ENCODE measurements at places on chromosomes 4 and X.

- no peak for DNase-seq
Observed at GRCh38 chr4:182854466-182854865, 62.7 kb downstream of the DCTD start.

GRCh38 chrX:147884958-147885357, 26.8 kb upstream of the FMR1 start:
- no peak for DNase-seq

GRCh38 chrX:130401415-130402207, at the start of gene RBMX2:
Gene RBMX2 (plus strand): TSS chrX:130401987. CDS start chrX:130402033, 46 bp downstream.
- peak; percentile 31 for DNase-seq

DNA sequence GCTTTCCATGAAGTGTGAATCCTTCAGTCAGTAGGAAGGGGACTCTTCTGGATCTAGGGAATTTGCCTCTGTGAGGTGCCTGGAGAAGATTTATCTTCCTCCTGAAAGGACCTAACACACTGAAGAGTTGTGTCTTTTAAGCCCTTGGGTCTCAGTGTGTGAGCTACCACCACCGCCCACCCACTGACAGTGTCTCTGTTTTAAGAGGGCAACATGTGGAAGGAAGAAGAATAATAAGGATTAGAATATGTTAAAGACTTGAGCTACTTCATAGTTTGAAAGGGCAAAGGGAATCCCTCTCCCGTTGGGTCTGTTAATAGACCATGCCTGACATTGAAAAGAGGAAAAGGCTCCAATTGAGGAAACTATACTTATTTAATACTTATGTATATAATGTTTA, 64.3 kb upstream of the TLR2 start:
- no peak for DNase-seq

DNA sequence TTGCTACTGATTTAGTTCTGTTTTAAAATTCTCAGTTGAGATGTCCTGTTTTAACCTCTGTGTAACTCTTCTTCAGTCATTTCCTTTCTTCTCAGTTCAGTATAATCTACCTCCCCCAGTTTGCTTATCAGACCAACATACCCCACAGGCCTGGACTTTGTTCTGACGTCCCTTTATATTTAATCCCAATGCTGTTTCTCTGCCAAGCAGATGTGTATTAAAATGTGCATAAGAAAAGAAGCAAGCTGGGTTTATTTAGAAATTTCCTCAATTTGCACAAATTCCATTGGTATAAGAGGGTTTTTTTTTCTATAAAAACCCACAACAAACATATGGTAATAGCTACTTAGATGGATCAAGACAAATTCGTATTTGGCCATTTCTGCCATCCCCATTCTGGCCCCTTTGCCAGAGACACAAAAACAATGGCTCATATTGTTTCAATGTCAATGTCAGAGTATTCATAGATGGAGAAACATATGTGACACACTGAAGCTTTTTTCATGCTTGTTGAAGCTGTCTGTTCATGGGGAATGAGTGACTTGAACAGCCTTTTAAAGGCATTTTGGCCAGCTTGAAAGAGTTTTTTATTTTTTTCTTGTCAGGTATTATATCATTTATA, 24.5 kb downstream of the HCCS start:
- DNase-seq = no peak

DNA sequence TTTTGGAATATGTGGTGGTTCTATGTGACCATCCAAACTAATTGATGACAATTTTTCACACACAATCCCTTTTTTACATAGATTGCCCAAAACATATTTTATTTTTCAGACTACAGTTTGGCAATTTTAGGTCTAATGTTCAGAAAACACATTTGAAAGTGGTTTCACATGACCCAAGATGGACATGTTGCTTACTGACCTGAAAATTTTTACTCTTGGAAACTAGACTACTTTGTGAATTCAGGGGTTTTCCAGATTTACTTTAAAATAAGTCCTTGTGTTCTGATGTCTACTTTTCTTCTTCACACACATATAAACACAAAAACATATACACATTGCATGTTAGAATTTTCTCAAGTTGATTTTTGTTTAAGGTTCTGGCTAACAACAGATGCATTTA, 79.5 kb downstream of the HMGB2 start:
- DNase-seq = no peak

GRCh38 chr4:82748810-82749470, 49.7 kb downstream of the SCD5 start:
- DNase-seq = no peak

DNA sequence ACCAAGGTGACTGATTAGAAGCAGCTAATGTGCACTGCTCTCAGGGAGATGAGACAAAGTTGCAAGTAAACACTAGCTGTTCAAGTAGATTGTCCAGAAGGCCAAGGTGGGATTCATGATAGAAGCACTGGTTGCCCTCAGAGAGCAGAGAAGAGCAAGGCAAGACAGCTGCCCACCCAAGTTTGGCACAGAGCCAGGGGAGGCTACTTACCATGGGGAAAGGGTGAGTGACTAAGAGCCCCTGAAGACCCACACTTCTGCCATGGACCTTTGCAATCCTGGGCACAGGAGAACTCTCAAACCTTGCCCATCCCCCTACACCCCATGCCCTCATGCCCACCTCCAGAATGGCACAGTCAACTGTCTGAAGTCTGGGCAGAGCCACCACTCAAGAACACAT, 68.3 kb downstream of the SPIN4 start:
- no peak for DNase-seq

DNA sequence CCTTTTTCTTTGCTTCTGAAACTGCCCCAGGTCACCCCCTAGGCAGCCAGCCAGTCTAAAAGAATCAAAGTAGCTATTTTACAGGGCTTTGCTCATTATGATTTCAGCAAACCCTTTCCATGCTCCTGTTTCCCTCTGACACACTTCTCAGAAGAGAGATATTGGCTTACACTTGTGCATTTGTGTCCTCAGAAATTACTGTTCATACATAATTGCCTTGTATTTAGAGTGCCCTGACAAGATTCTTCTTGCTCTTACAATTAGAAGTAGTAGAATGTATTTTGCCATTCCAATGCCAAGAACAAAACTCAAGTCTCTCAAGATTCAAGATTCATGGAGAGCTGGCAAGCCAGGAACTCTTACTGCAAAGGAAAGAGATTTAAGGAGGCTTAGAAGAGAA, 531.0 kb upstream of the ZFP42 start:
- DNase-seq = no peak

DNA sequence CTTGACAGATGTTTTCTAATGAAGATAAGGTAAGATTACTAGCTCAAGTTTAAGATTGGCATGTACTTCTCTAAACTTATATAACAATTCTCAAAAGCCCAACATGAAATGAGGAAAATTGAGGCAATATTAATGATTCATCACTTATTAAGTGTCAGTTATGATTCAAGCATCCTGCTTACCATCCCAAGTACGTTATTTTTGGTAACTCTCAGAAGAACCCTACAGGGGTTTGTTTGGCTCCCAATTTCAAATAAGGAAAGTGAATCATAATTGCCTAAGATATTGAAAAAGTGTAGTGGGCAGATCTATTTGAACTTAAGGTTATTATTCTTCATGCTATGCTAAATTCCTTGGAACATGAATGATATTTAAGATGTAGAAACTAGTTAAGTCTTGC, 387.9 kb upstream of the TENM3 start:
- no peak for DNase-seq

DNA sequence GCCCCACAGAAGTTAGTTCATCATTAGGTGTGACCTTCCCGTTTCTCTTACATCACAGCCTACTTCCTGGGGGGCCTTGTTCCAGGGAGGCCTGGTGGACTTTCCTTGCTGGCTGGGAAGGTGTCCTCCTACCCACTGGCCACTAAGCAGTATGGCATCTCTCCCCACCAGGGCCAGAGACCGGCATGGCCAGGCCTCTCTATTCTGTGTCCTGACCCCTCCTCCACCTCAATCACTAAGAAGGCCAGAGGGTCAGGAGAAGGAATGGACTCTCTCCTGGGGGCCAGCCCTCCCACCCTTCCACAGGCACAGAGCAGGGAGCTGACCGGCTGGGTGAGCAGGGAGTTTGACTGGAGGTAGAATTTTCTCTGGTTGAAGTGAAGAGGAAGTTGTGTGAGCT, 81.9 kb downstream of the PJA1 start:
- DNase-seq = no peak
